Stimulated activated CD8-positive, alpha-beta memory T cell treated with anti-CD3 and anti-CD28 coated beads, Interleukin-2, amount 100 ng/mL, for 1 hour (primary cell): ENCODE measurements at places on chromosomes 5 and 9.

DNA sequence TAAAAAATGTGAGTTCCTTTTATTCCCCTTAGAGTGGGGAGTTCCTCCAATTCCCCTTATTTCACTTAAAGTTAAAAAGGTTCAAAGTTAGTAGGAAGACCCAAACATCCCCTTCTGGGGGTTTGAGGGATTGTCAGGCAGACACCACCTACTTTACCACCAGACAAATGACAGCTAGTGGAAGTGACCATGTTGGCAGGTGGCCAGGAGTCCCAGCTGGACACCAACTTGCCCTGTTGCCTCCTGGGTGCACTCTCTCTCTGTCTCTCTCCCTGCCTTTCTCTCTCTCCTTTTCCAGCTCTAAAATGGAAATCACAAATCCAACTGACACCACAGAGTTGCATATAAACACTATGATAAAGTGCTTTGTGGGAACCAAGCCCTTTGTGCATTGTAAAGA, 307.7 kb upstream of the TLE4 start:
- DNase-seq, result no peak

DNA sequence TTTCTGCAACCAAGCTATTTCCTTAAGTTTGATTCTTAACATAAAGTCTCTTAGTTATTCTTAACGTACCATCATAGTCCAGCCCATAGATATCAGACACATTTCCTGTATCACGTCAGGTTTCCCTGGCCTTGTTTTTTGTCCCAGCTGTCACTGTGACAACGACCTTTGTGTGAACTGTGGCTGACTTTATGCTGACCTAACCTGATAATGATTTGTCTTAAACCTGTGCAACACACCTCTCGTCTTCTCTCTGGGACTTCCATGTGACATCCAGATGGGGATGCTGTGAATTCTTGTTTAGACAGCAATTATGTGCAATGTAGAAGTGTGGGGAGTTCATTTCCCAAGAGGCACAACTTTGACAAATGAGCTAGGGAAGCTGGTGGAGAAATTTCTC, 662.8 kb downstream of the PTPRD start:
- no peak for DNase-seq

DNA sequence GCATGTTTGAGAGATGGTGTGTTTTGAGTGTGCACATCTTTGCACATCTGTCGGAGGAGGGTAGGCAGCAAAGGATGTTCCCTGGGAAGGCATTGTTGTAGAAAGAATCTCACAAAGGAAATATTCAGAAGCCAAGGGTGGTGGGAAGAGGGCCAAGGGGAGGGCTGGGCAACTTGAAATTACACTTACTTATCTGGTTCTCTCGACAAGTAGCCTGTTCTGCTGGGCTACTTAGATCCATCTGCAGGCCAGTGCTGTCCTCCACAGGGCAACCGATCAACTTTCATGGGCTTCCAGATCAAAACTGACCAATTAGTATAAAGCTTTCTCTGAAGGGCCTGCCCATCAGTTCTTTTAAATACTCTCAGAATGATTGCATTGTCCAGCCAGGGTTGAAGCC, 495.2 kb downstream of the GADD45G start:
- DNase-seq, result no peak

DNA sequence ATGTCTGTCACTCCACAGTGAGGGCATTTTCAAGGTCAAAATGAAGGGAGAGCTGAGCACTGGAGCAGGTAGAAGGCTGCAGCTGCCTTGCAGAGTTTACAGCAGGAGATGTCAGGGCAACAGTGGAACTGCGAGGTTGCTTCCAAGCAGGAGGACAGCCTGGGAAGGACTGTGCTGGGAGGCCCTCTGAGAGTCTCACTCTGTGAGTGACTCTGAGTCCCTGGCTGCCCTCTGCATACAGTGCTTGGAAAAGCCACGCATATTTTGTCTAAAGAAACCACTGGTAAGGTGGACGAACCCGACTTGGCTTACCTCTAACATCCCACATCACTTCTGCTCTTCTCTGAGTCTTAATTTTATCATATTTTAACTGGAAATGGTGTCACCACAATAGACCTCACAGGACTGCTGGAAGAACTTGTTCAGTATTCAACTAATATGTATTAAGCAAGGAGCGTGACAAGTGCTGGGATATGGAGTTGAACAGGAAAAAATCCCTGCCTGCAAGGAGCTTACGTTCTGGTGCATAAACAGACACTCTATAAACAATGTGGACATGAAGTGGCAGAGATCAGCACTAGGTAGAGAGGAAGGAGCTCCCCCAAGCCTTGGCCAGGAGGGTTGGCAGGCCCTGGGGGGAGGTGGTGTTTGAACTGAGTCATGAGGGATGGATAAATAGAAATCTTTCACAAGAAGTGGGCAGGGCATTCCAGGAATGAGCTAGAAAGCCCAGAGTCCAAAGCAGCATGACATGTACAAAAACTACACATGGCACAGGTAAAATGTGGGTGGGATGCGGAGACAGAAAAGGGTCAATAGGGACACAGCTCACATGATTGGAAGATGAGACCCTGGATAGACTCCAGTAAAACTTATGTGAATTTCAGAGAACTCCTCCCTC, 64.0 kb upstream of the FOXE1 start:
- DNase-seq, result no peak

DNA sequence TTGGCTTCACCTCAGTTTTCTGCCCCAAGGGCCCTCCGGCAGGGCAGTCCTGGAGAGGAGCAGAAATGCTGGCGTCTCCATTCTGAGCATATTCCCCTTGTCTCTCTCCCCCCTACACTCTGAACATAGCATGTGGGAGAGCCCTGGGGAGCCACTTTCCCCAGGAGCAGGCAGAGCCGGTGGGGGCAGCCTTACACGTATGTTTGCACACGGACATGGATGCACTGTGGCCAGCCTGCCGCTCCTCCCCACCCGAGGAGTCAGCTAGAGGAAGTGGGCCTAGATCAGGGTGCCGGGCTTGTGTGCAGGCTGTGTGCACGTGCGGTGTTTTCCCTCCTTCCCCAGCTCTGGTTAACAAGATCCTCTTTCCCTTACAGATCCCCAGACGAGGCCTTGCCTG, 25.4 kb upstream of the POMT1 start:
- no peak for DNase-seq

GRCh38 chr9:16293610-16294009, 576.9 kb downstream of the BNC2 start:
- no peak for DNase-seq
